ENCODE measurements at places on chromosomes 16 and 17. TPM values are rescaled to one million over a fixed set of nuclear protein-coding genes. Genes with fewer than 3 reads are reported as not detected.

The CCDC40 gene
- total RNA-seq = 0.84 TPM

The COX4I1 gene
- total RNA-seq = 422 TPM

The ZFP90 gene
- 32.1 TPM for total RNA-seq

DNA sequence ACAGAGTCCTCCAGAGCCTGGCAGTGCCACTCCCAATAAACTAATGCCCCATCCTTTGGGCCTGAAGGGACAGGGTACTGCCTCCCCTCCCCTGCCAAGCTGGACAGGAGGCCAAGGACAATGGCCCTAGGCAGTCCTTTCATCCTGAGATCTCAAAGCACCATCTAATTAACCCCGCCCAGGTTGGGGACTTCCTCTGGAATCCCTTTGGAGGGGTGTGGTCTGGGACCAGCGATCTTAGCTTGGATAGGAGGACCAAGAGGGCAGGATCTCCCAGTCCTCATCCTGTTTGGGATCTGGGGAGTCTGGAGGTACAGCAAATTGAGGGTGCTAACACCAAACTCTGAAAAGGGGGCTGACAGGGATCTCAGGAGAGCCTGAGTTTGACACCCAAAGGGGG is 18.2 kb upstream of the SP6 start:
- no peaks in the 10 kb centered on the region for H3K36me3 ChIP-seq
- no peak overlapping the region for H3K27ac ChIP-seq
- no peak overlapping the region for H3K4me3 ChIP-seq
- peaks cover 46% of the 10 kb centered on the region for H3K27me3 ChIP-seq
- peaks cover 6% of the 10 kb centered on the region for H3K4me1 ChIP-seq

- H3K27me3 ChIP-seq = no peaks in the 10 kb centered on the region
- DNase-seq = no peak
- H3K4me3 ChIP-seq = no peak overlapping the region
- H3K36me3 ChIP-seq = no peaks in the 10 kb centered on the region
- H3K27ac ChIP-seq = no peak overlapping the region
Measured at GRCh38 chr16:4792951-4793513, 2.1 kb upstream of the SMIM22 start.

DNA sequence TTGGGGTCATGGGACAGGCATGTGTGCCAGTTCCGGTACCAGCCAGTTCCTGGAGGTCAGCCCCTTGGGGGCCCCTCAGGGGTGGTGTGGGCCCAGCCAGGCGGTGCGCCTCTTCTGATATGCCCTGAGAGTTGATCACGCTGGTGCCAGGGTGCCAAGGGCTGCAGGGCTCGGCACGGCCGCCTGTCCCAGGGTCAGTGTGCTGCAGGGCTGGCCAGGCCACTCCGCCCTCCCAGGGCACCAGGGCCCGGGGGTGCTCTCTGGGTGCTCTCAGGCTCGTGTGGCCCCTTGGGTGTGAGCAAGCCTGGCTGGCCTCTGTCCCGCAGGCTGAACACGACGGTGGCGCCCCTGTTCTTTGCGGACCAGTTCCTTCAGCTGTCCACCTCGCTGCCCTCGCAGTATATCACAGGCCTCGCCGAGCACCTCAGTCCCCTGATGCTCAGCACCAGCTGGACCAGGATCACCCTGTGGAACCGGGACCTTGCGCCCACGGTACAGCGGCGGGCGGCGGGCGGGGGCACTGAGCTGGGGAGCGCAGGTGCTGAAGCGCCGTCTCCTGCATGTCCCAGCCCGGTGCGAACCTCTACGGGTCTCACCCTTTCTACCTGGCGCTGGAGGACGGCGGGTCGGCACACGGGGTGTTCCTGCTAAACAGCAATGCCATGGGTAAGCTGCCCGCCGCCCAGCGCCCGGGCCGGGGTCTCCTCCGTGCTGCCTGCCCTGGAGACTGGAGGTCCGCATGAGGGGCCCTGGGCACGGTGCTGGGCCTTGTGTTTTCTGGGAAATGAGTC is 6.0 kb downstream of the GAA start:
- DNase-seq = no peak
- no peak overlapping the region for H3K4me3 ChIP-seq
- H3K36me3 ChIP-seq = no peaks in the 10 kb centered on the region
- no peak overlapping the region for H3K27ac ChIP-seq
- peaks cover 6% of the 10 kb centered on the region for H3K4me1 ChIP-seq

DNA sequence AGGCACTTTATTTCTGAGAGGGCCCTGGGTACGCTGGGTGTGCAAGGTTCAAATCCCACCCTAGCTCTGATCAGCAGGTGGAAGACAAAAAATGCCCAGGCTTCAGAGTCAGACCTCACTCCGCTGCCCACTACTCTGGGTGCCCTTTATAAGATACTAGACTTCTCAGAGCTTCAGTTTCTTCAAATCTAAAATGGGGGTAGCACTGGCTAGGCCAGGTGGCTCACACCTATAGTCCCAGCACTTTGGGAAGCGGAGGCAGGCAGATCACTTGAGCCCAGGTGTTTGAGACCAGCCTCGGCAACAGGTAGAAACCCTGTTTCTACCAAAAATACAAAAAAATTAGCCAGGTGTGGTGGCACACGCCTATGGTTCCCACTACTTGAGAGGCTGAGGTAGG is 1.7 kb downstream of the USB1 start:
- no peak for DNase-seq
- peaks cover 30% of the 10 kb centered on the region for H3K36me3 ChIP-seq
- peaks cover 44% of the 10 kb centered on the region for H3K4me1 ChIP-seq
- H3K27ac ChIP-seq = peak overlapping the region; percentile 32
- H3K4me3 ChIP-seq = no peak overlapping the region

DNA sequence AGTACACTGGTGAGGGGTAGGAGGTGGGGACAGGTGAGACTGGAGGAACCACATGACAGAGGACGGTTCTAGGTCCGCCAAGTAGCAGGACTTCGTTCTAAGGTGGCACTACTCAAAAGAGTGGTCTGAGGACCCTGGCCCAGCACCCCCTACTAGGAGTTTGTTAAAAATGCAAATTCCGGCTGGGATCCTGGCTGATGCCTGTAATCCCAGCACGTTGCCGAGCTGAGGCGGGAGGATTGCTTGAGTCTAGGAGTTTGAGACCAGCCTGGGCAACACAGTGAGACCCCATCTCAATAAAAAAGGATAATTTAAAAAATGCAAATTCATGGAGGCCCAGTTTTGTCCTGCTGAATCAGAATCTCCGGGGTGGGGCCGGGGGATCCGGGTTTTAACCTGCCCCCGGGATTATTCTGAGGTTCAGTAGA is 59.1 kb downstream of the WSB1 start:
- peak overlapping the region; percentile 91 for H3K27ac ChIP-seq
- no peaks in the 10 kb centered on the region for H3K27me3 ChIP-seq
- peaks cover 32% of the 10 kb centered on the region for H3K4me1 ChIP-seq
- no peak for DNase-seq

DNA sequence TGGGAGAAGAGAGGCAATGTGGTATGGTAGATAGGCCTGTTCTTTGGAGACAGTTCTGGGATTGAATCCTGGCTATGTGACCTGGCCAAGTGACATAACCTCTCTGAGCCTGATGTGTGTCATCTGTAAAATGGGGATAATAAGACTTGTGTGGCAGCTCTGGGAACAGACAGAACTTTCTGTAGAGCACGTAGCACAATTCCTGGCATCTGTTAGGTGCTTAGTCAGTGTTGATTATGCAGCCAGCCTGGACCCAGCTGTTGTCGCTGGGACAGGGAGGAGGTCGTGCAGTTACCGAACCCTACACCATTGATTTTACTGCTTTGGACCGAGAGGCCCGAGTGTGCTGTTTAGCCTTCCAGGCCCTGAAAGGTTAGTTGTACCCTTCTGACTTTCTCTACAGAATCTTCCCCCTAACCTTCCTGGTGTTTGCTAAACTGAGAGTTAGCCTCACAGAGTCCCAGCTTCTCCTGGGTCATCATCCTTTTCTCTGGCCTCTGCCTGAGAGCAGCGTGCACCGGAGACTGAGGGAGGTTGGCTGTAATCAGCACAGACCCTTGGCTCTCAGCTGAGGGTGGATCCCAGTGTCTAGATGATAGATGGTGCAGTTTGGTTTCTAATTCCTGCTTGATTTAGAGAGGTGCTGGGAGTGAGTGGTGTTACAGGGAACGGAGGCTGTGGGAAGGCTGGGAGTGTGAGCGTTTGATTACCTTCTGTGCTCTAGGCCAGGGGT is 31.9 kb downstream of the MSI2 start:
- no peaks in the 10 kb centered on the region for H3K27me3 ChIP-seq
- no peak overlapping the region for H3K4me3 ChIP-seq
- peaks cover 10% of the 10 kb centered on the region for H3K36me3 ChIP-seq
- no peak for DNase-seq

GRCh38 chr16:30357085-30357714 is 2.1 kb upstream of the CD2BP2 start:
- peak; percentile 40 for DNase-seq
- H3K4me1 ChIP-seq = peaks cover 46% of the 10 kb centered on the region
- peaks cover 25% of the 10 kb centered on the region for H3K36me3 ChIP-seq
- H3K27ac ChIP-seq = peak overlapping the region; percentile 33

DNA sequence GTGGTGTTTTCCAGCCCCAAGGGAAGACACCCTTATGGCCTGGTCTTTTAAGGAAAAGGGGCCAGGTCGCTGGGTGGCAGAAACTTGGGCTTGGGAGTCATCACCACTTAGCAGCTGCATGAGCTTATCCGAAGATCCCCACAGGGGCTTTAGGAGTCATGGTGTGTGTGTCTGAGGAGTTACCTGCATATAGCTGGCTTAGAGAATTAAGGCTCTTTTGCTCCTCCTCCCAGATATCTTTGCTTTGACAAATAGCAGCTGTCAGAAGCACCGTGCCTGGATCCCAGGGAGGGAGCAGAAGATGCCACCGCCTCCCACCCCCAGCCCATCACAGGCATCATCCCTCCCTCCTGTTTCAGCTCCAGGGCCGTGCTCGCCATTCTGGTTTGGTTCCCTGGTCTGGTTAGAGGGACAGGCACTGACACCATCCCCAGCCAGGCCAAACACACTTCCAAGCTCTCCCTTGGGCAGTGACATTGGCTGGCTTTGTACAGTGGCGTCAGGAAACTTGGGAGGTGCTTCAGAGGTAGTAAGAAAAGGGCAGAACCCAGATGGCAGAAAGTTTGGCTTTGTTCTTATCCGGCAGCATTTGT is 17.4 kb downstream of the LDHD start:
- H3K4me3 ChIP-seq = peak overlapping the region; percentile 13
- peak overlapping the region; percentile 93 for H3K27ac ChIP-seq
- DNase-seq = no peak
- H3K36me3 ChIP-seq = peaks cover 5% of the 10 kb centered on the region

GRCh38 chr16:4384509-4384942 is 12.9 kb downstream of the VASN start:
- no peaks in the 10 kb centered on the region for H3K27me3 ChIP-seq
- H3K27ac ChIP-seq = no peak overlapping the region
- peaks cover 4% of the 10 kb centered on the region for H3K36me3 ChIP-seq
- H3K4me1 ChIP-seq = no peaks in the 10 kb centered on the region
- no peak for DNase-seq
- H3K4me3 ChIP-seq = no peak overlapping the region

All from activated CD8-positive, alpha-beta memory T cell treated with anti-CD3 and anti-CD28 coated beads, Interleukin-2, amount 10 ng/mL, durations not matched to agents 7 days and 5 days (primary cell).